Activated CD4-positive, alpha-beta T cell treated with anti-CD3 and anti-CD28 coated beads, Interleukin-2, amount 10 ng/mL, durations not matched to agents 24 days and 14 days (primary cell): ENCODE measurements at places on chromosomes 3 and 15. TPM values are rescaled to one million over a fixed set of nuclear protein-coding genes. Genes with fewer than 3 reads are reported as not detected.

The CLDN1 gene
- 0.33 and 0.52 TPM in 2 replicates for total RNA-seq

The INSYN1 gene
- not detected in 2 replicates for total RNA-seq

GRCh38 chr15:41939986-41940385 is 32.4 kb downstream of the EHD4 start:
- no peak for DNase-seq

DNA sequence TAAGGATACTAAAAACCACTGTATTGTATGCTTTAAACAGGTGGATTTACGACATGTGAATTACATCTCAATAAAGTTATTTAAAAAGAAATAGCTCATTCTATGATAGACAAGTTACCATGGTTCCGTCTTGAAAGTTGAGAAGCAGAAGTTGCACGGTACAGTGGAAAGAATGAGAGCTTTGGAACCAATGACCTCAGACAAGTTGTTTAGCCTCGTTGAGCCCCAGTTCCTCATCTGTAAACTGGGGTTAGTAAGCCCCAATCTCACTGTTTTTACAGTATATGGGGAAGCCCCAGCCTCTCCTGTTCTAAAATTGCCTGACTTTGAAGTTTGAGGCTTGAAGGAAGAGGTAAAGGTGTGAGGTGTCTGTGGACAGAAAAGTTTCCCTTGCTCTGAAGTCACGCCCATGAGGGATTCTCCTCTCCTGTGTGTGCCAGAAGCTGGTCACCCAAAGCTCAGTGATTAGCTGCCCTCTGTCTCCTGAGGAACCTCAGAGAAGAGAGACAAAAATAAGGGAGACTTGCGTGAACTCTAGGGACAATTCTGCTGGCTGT is 10.0 kb downstream of the CRYGS start:
- DNase-seq: peak; percentile 85

- DNase-seq: no peak
Measured at GRCh38 chr3:172846103-172846561, 95.6 kb downstream of the ECT2 start.

DNA sequence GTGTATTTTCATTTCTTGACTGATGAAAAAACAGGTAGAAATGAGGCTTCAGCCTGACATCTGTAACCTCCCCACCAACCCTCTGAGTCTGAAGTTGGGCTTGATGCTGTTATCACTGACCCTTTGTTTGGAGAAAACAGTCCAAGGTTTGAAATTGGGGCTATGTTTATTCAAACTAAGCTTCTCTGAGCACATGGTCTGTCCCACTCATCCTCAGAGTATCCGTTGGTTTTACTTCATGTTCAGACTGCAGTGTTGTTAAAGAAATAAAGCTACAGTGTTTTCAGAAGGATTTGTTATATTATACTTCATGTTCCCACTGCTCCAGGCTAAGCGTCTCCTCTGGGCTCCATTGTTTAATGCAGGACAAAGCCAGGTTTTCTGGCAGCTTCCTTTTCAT is 6.0 kb downstream of the MAPKBP1 start:
- no peak for DNase-seq

DNA sequence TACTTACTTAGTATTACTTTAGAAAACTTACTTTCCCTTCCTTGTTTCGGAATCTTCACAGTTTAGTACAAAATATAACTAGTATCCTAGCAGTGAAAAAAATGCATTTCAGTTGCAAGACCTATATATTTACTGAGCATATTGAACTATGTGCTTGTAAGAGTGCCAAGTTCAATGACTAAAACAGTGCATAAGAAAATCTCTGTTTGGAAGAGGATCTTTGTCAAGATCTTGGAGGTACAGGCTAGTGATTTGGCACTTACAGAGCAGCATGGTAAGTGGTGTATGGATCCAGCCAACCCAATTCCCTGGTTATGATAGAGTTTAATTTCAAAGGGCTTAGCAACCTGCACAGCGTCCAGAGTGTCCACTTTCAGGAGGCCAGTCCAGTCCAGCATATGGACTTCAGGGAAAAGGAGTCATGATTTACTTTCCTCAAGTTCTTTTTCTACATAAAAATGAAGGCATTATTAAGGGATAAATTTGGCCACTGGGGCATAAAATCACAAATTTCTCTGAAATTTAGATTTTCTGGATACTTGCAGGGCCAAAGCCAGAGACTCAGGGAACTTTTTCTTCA is 625.8 kb upstream of the BCHE start:
- no peak for DNase-seq

The PLOD2 gene
- total RNA-seq: 1.6 and 2.0 TPM in 2 replicates

DNA sequence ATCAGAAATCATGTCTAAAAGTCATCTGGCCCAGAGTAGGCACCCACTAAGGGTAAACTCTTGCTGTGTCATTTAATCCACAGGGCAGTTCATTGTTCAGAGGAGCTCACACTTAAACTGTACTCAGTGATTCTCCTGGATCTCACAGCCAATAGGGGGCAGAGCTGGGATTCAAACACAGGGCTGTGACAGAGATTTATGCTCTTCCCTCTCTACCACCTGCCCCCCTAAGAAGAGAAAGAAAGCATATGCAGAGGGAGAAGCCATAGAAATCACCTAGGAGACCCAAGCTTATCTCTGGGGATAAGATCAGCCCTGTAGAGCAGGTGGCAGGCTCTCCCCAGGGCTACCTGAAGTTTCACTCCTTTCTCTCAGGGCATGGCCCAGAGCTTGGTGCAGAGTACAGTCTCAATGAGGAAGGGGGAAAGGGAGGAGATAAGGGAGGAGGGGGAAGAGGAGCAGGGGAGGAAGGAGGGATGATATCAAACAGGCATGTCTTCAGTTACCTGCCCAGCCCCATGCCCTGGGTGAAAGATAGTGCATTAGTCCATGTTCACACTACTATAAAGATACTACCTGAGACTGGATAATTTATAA is 51.8 kb upstream of the ADPGK start:
- DNase-seq: no peak

- no peak for DNase-seq
Measured at GRCh38 chr3:30913176-30913575, 18.7 kb upstream of the GADL1 start.

DNA sequence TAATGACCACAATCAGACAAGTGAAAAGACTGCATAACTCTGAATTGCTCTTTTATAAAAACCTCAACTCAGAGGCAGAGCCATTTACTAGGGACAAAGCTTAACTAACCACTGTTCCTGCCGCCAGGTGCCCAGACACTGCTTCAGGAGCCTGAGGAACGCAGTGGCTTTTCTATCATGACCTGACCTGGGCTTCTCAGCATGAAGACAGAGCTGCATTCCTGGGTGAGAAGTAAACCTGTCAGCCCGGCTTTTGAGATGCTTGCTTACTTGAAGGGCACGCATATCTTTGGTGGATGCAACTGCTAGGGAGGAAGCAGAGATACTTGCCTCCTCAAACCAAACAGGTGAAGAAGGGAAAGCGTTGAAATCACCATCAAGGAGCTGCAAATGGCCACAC is 7.9 kb downstream of the LRRC31 start:
- no peak for DNase-seq

The ERICH6 gene
- not detected in 2 replicates for total RNA-seq

DNA sequence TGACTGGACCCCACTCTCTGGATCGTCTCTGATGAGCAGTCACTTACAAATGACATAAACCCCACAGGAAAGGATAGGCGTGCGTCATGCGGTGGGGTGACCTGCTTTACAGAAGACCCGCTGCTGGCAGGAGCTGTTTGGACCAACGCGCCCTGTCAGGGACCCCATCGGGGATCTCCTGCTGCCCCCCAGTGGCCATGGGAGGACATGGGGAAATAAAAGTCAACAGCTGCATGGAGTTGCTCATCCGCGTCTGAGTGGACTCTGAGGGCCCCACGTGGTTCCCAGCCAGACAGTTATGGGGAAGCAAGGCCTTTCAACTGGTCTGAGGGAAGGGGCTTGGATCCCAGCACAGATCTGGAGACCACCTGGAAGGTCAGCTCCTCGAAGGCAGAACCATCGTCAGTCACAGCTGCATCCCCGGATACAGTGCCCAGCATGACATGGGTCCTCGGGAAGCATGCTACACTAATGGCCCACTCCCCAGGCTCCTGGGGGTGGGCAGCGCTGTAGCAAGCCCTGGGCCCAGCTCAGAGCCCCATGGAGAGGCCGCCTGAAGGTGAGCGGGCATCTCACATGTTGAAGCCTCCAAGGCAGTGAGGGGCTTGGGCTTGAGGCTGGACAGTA is 32.1 kb downstream of the PTH1R start:
- DNase-seq: peak; percentile 91

DNA sequence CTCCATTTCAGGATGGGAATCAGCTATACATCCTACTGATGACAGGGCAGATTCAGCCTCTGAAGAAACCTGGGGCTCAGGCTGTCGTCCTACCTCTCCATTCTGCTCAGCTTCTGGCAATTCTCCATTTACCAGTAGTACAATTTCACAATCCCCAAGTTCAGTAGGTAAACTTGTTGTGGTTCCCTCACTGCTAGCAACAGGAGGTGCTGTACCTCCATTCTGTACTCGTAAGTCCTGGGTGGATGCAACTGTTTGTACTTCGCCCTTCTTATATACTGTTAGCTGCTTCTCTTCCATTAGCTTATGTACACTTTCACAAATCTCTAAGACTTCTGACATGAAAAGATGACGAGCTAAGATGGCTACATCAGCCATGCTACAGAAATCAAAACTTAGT is 11.6 kb downstream of the ZBTB11 start:
- DNase-seq: no peak

- DNase-seq: no peak
Measured at GRCh38 chr15:73078722-73079121, 26.5 kb downstream of the NEO1 start.

The MON1A gene
- total RNA-seq: 15.1 and 16.3 TPM in 2 replicates

DNA sequence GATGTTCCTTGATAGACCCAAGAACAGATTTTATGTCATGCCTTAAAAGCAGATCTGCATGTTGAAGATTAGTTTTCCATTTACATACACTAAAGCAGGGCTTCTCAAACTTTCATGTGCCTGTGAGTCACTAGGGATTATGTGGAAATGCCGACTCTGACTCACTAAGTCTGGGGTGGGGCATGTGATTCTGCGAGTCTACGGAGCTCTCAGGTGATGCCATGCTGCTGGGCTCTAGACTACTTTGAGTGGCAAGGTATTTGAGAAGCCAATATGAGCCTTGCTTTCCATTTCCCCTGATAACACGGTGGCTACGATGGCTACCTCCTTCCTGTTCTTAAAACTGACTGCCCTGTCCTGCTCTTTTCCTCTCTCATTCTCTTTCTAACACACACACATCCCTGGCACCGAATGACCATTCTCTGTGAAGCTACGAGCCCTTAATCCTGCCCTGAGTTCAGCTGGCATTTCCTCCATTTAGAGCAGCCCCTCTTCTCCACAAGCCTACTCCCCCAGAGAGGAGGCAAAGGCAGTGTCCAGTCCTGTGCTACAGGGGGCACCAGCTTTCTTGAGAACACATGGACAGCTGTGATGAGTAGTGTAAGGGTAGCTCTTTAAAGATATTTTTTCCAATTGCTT is 39.7 kb upstream of the PYGO1 start:
- no peak for DNase-seq

DNA sequence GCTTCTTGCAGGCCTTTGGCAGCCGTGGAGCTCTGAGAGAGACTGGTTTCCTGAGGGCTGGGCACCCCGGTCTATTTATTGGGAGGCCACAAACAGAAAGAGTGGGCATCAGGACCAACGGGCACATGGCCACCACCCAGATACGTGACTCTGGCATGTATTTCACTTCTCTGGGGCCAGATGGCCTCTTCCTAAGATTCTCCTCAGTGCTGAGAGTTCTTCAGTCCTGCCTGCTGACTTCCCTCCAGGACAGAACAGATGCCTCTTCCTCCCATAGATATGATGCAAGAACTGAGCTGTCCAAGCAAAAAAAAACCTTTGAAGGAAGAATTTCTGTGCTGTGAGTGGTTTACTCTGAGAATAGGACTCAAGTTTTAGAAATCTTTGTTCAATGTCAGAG is 107.7 kb downstream of the IGF2BP2 start:
- no peak for DNase-seq

GRCh38 chr15:38888701-38889221 is 324.1 kb upstream of the RASGRP1 start:
- no peak for DNase-seq

- DNase-seq: no peak
Measured at GRCh38 chr15:101213147-101213546, 38.7 kb downstream of the CHSY1 start.

DNA sequence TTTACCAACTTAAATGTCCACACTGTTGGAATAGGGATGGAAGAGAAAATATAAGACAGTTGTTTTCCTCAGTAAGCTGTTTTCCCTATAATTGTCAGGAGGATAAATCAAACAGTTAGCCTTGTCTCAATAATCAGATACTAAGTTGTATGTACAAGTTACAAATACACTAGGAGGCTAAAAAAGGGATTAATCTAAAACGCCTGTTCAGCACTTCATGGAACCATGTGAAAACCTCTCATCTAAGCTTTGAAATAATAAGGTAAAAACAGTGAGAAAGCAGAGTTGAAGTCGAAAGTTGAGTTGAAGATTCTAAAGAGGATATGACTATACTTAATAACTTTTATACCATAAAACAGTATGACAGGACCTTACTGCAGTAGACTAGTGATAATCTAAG is 62.0 kb downstream of the CALML4 start:
- DNase-seq: no peak

GRCh38 chr3:148318240-148318639 is 379.5 kb upstream of the AGTR1 start:
- no peak for DNase-seq

The ACKR2 gene
- total RNA-seq: 0.42 and 0.69 TPM in 2 replicates

- no peak for DNase-seq
Measured at GRCh38 chr3:65723985-65724384, 314.7 kb downstream of the MAGI1 start.

The KLHDC8B gene
- 1.5 and 2.3 TPM in 2 replicates for total RNA-seq

- DNase-seq: no peak
Measured at GRCh38 chr3:173957646-173958045, 560.1 kb downstream of the NLGN1 start.

- DNase-seq: peak; percentile 72
Measured at GRCh38 chr3:167691366-167691765, 37.6 kb upstream of the WDR49 start.

- peak; percentile 50 for DNase-seq
Measured at GRCh38 chr3:102206511-102207031, 228.2 kb upstream of the ZPLD1 start.

GRCh38 chr3:8882642-8883041 is 80.6 kb downstream of the RAD18 start:
- DNase-seq: no peak
